ENCODE measurements at places on chromosomes 11 and 22.

GRCh38 chr11:25423436-25424199 lies 908.3 kb upstream of the ANO3 start:
- H3K4me3 ChIP-seq = no peak overlapping the region
- no peaks in the 10 kb centered on the region for H3K27me3 ChIP-seq
- DNase-seq = no peak
- H3K36me3 ChIP-seq = no peaks in the 10 kb centered on the region
- H3K27ac ChIP-seq = no peak overlapping the region

DNA sequence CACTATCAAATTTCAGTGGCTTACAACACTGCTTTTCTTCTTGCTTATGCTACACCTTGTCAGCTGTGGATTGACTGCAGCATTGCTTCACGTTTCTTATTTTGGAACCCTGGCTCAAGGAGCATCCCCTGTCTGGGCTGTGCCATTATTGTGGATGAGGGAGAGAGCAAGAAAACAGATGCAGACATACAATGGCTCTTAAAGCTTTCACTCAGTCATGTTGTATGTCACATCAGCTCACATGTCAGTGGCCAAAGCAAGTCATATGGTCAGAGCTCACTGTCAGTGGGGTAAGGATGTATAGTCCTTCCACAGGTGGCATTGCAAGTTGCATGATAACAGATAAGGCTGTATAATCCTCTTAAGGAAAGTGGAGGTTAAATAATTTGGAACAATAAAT lies 10.0 kb downstream of the ARHGEF12 start:
- no peak for DNase-seq
- H3K4me3 ChIP-seq = no peak overlapping the region
- no peak overlapping the region for H3K27ac ChIP-seq
- peaks cover 1% of the 10 kb centered on the region for H3K36me3 ChIP-seq
- peaks cover 30% of the 10 kb centered on the region for H3K4me1 ChIP-seq

DNA sequence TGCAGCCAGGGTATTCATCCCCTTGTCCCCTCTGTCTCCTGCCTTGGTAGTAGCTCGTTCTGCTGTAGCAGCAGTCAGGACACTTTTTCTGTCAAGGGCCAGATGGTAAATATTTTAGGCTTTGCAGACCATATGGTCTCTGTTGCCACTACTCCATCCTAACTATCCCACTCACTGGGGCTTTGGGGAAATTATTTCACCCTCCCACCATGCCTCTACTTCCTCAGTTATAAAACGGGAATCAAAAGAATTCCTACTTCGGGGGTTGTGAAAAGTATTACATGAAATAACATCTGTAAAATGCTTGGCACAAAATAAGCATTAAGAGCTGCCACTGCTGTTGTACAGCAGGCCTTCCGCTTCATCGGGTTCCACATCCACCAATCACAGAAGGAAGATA lies 89.9 kb upstream of the LDLRAD3 start:
- no peaks in the 10 kb centered on the region for H3K4me1 ChIP-seq
- H3K27ac ChIP-seq = no peak overlapping the region
- H3K4me3 ChIP-seq = no peak overlapping the region
- H3K36me3 ChIP-seq = no peaks in the 10 kb centered on the region
- DNase-seq = no peak

GRCh38 chr11:88590361-88590760 lies 252.8 kb upstream of the CTSC start:
- H3K4me1 ChIP-seq = peaks cover 11% of the 10 kb centered on the region
- no peak overlapping the region for H3K4me3 ChIP-seq
- DNase-seq = no peak

DNA sequence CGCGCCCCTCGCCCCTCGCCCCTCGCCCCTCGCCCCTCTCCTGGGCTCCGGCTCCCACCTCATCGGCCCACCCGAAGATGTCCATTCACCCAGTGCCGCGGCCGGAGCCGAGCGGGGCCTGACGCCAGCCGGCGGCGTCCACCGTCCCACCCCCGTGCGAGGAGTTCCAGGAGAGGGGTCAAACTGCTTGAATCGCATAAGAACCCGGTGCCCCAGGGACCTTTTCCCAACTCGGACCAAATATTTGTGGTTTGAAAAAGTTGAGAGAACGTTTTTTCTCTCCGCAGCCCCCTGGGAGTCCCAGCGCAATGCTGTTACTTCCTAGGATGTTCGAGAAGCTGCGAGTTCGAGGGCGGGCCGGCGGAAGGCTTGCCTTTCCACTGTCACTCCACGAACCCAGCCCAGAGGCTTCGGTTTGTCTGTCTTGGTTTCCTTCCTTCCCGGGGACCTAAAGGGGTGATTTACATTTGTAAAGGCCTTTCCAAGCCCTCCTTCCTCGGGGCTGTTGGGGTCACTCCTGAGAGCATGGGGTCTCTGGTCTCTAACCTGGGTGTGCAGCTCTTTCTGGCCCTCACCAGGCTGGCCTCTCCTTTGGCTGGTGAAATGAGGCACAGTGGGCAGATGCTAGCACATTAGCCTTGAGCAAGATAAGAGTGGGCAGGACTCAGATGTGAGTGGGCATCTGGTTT lies 38.0 kb downstream of the ETS1 start:
- DNase-seq = no peak
- H3K4me3 ChIP-seq = peak overlapping the region; percentile 74
- peaks cover 86% of the 10 kb centered on the region for H3K4me1 ChIP-seq
- H3K36me3 ChIP-seq = peaks cover 2% of the 10 kb centered on the region
- H3K27me3 ChIP-seq = no peaks in the 10 kb centered on the region
- H3K27ac ChIP-seq = peak overlapping the region; percentile 90

DNA sequence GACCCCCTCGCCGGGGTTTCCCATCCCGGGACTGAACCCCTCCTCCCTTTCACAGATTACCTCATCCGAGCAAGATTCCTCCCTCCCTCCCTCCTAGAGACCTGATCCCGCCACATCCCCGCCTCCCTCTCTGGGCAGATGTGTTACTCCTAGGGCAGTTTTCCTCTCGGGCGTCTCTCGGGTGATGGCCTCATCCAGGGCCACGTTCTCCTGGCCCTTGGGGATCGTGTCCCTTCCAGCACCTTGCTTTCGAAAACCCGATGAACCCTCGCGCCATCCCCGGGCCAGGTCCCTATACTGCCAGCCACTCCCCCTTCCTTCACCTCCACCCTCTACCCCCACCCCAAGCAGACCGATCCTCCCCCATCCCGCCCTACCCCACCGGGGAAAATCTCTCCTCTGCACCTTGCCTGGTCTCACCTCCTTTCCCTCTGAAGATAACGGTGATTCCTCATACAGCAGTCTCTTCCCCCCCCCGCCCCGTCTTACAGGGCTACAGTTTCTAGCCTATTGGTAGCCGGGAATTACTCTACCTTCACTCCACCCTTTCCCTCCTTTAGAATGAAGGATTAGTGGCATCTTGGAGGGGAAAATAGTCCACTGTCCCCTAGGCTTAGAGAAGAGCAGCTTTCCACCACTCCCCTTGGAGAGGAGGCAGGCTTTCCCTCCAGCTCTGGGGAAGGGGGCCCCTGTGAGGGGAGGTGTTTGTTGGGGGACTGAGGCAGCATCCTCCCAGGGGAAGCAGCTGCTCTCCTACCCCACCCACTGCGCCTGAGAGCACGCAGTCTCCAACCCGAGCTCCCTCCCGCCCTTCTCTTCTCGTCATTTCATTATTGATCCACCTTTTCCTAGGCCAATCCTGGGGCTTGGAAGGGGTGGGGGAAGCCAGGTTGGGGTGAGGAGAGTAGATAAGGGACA lies 1.2 kb downstream of the KMT2A start:
- H3K4me3 ChIP-seq = peak overlapping the region; percentile 87
- peak overlapping the region; percentile 97 for H3K27ac ChIP-seq
- no peaks in the 10 kb centered on the region for H3K27me3 ChIP-seq
- peaks cover 44% of the 10 kb centered on the region for H3K4me1 ChIP-seq

DNA sequence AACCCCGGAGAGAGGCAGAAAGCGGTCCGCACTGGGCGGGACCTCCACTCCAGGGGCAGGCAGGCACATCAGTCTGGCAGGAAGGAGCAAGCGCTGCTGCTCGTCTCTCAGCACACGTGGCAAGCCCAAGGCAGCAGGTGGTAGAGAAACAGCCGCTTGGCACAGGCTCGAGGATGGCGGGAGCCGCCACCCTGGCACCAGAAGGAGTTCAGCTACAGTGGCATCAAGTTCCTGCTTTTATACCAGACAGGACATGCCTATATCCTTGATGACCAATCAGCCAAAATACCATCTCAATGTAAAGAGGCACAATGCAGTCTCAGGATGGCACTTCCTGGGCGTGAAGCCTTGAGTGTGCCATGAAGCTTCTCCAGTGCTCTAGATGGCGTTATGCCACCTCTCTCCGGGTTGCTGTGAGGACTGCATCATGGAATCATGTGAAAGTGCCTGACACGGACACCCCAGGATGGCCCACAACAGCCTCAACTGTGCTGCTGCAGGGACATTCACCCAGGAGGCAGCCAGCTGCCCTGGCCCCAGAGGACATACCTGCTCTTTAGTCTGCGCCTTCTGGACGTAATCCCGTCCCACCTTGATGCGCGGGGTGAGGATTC lies 64.8 kb downstream of the APOL1 start:
- H3K4me1 ChIP-seq = peaks cover 4% of the 10 kb centered on the region
- H3K4me3 ChIP-seq = no peak overlapping the region
- no peak for DNase-seq
- H3K36me3 ChIP-seq = peaks cover 66% of the 10 kb centered on the region
- no peaks in the 10 kb centered on the region for H3K27me3 ChIP-seq

DNA sequence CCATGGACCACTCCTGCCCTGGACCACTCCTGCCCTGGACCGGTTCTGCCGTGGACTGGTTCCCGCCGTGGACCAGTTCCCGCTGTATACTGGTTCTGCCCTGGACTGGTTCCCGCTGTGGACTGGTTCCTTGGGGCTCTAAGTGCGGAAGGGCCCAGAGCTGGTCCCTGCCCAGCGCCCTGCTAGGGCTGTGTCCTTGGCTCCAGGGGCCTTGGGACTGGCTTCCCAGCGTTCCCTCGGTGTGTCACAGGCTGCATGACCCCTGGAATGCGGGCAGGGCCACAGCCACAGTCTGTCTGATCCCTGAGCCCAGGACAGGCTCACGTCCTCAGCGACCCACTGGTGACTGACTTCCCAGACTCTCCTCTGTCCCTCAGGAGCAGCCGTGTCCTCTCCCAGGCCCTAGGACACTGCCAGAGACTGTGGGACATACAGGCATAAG lies 412.2 kb downstream of the TBC1D22A start:
- H3K27ac ChIP-seq = no peak overlapping the region
- peaks cover 2% of the 10 kb centered on the region for H3K4me1 ChIP-seq
- DNase-seq = no peak
- H3K36me3 ChIP-seq = peaks cover 45% of the 10 kb centered on the region

DNA sequence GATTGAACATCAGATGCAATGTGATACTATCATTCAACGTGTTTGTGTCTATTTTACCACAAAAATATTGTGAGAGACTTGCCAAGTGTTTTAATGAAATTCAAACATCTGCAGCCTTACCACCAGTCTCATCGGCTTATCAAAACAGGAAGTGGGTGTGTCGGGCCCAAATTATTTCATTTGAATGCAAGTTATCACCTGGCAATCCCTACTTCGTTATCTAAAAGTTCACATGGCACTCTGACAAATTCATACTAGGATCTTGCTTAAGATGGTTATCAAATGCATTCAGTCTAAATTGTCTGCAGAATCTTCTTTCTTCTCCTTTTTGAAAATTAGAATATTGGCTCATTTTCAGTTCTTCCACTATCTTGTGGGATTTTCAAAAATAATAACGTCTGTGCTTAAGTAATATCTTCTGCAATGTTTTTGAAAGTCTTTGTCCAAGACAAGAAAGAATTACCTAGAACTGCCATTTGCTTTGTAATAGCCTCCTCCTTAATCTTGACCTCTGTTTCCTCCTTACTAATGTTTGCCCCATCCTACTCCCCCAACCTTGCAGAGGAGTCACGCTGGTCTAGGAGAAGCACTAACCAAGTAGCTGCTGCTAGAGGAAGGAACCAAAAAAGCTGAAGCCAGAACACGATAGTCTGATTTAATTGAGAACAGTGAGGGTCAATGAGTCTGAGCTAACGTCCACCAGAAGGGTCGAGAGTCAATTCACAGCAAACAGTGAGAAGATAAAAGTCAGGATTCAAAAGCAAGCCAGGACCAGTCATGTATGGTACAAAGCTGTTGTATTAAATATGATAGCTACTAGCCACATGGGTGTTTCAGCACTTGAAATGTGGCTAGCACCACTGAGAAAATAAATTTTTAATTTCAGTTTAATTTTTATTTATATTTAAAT lies 10.2 kb upstream of the BIRC3 start:
- peaks cover 47% of the 10 kb centered on the region for H3K4me1 ChIP-seq
- DNase-seq = peak; percentile 53
- peak overlapping the region; percentile 81 for H3K27ac ChIP-seq

- H3K27ac ChIP-seq = no peak overlapping the region
- H3K27me3 ChIP-seq = peaks cover 3% of the 10 kb centered on the region
- DNase-seq = no peak
- H3K4me3 ChIP-seq = no peak overlapping the region
Observed at GRCh38 chr11:59839615-59840014, 5.7 kb downstream of the CBLIF start.

DNA sequence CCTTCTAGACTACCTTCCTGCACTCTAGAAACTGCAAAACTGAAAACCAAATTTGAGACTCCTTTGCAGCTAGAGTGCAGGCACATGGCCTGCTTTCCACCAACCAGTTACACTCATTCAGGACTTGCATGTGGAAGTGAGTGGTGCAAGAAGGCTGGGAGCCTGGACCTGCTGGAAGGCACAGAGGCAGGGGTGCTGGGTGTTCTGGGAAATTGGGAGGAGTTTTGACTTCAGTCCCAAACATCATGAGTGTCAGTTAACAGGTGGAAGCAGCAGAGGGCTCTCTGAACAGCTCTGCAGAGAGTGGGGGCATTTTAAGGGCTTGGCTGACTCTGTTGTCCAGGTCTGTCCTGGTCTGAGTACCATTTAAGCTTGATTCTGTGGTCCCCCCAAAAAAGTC lies 49.3 kb upstream of the SYT13 start:
- peaks cover 10% of the 10 kb centered on the region for H3K4me1 ChIP-seq
- H3K36me3 ChIP-seq = no peaks in the 10 kb centered on the region
- peaks cover 4% of the 10 kb centered on the region for H3K27me3 ChIP-seq
- no peak overlapping the region for H3K4me3 ChIP-seq
- DNase-seq = no peak

GRCh38 chr11:14288189-14288935 lies 70.6 kb downstream of the RRAS2 start:
- no peak for DNase-seq
- H3K4me1 ChIP-seq = peaks cover 14% of the 10 kb centered on the region
- no peak overlapping the region for H3K4me3 ChIP-seq
- H3K27me3 ChIP-seq = no peaks in the 10 kb centered on the region

DNA sequence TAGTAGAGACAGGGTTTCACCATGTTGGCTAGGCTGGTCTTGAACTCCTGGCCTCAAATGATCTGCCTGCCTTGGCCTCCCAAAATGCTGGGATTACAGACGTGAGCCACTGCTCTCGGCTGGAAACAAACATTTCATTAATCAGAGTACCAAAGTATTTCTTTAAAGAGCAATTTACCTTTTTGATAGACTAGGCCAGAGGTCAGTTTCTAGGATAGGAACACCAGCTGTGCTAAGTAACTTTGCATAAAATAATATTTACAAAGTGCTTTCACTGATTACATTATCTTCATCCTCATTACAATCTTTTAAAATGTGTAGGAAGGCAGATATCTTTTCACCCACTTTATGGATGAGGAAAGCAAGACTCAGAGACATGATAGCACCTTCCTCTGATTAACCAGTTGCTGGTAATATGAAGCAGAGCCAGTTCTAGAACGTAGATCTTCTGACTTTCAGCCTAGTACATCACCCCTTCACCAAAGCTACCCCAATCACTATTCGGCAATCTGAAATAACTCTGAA lies 355.2 kb downstream of the SOX6 start:
- no peak overlapping the region for H3K27ac ChIP-seq
- H3K27me3 ChIP-seq = peaks cover 2% of the 10 kb centered on the region
- H3K36me3 ChIP-seq = no peaks in the 10 kb centered on the region
- DNase-seq = no peak
- H3K4me3 ChIP-seq = no peak overlapping the region

GRCh38 chr11:119788096-119788883 lies 59.3 kb upstream of the NECTIN1 start:
- H3K4me3 ChIP-seq = no peak overlapping the region
- no peak overlapping the region for H3K27ac ChIP-seq
- DNase-seq = no peak
- peaks cover 3% of the 10 kb centered on the region for H3K27me3 ChIP-seq
- H3K4me1 ChIP-seq = no peaks in the 10 kb centered on the region

Measured in activated CD8-positive, alpha-beta T cell treated with anti-CD3 and anti-CD28 coated beads for 36 hours (primary cell).